ENCODE measurements at places on chromosomes 5 and 9.

DNA sequence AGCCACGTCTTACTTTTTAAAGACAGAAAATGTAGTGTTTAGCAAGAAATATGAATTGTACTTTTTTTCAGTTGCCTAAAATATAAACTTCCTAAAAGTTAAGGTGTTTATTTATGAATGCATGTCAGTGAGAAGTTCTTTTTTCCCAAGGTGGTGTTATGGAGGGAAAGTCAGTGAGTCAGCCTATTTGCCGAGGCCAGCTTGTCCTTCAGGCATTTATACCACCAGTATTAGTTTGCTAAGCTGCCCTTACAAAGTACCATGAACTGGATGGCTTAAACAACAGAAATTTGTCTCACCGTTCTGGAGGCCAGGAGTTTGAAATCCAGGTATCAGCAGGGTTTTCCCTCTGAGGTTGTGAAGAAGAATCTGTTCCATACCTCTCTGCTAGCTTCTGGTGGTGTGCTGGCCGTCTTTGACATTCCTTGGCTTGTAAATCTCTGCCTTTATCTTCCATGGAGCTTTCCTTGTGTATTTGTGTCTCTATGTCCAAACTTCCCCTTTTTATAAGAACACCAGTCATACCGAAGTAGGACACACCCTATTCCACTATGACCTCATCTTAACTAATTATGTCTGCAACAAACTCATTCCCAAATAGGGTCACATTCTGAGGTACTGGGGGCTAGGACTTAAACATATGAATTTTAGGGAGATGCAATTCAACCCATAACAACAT lies 38.4 kb downstream of the PRKACG start:
- DNase-seq = no peak

GRCh38 chr9:134210908-134211810 lies 46.8 kb upstream of the RNU6ATAC start:
- DNase-seq = no peak

- DNase-seq = no peak
These were observed 49.2 kb upstream of the PPP1R2B start for GRCh38 chr5:156800929-156801328.

DNA sequence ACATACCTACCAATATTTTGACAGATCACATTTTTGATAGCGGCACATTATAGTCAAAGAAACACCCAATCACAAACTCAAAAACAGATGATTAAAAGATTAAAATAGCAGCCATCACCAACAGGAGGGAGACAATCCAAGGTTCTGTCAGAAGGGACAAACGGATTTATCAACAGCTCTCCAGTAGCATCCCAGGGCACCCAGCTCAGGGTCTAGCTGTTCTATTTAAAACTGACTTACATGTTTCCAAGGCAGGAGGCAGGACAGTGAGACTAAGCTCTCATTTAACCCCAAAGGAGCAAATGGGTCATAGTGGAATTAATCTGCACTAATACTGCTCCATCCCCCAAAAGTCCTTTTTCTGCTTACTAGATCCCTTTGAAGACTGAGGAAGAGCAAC lies 3.2 kb downstream of the AGTPBP1 start:
- no peak for DNase-seq

- DNase-seq = no peak
These were observed 14.4 kb upstream of the CEP78 start for GRCh38 chr9:78221425-78221824.

DNA sequence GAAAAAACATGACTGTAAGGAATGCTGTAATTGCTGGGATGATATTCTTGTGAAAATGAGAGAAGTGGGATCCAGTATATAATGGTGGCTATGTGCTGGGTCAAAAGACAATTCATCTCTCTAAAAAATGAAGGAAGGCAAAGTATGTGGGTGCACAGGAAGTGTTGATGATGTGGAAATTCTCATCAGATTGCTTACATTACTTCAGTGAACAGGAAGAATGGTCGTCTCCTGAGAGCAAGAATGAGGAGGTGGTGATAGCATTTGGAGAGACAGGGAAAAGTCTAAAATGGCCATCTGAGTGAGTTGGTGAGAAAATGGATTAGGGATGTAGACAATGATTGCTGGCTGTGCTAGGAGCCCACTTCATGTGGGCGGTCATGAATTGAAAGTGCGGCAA lies 253.5 kb upstream of the NREP start:
- no peak for DNase-seq

- DNase-seq = no peak
These were observed 80.8 kb downstream of the LMNB1 start for GRCh38 chr5:126857472-126858410.

GRCh38 chr5:126044111-126044668 lies 379.0 kb upstream of the GRAMD2B start:
- no peak for DNase-seq

DNA sequence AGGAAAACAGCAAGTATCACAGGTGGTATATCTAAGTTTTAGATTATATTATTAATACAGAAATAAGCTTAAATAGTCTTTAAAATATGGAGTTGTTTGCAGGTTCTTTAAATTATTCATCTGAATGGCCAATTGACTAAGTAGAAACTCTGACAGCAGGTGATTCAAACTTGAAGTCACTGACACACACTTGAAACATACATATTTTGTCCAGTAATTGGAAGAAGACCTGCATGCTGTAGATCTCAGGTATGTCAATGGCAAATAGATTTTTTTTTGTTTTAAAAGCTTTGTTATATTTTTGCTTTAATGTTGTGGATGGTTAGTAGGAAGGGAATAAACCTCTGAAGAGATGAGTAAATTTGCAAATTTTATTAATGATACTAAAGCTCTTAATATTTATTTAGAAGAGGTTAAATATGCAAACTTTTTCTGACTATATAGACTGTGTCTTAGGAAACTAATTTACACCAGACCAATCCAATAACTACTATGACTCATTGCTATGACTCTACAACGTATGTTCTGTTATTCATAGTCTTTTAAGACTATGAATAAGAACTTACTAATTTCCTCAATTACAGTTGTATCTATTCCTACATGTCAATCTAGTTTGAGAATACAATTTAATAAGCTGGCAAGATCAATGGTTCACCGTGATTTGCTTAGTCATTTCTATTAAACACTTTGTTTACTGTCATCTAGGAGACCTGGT lies 53.9 kb upstream of the RORB start:
- DNase-seq = no peak

GRCh38 chr5:107247427-107247826 lies 423.3 kb downstream of the EFNA5 start:
- DNase-seq = no peak

GRCh38 chr9:91053824-91054223 lies 252.2 kb downstream of the SYK start:
- DNase-seq = no peak

DNA sequence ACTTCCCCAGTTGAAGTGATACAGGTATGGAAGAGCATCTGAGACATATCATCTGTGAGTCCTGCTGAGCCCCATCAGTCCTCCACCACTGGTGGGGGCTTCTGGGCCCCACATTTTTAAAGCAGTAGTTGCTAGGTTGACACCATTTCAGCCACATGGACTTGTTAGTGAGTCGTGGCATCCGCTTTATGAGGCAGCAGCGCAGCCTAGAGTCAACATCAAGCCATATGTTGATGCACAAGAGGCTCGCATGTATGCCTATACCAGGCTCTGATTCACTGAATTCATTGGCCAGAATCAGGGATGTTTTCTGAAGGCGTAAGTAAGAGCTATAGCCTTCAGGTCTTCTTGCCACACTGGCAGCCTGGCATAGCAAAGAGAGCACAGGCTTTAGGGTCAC lies 26.8 kb downstream of the ZNF346 start:
- DNase-seq = no peak

DNA sequence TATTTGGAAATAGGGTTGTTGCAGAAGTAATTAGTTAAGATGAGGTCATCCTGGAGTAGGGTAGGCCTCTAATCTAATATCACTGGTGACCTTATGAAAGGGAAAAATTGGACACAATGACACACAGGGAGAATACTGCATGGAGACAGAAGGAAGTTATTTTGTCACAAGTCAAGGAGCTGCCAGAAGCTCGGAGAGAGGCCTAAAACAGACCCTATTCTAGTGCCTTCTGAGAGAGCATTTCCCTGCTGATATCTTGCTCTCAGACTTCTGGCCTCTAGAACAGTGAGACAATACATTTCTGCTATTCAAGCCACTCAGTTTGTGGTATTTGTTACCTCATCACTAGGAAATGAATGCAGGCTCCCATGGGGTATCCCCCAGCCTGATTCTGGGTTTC lies 332.9 kb downstream of the CSNK1G3 start:
- DNase-seq = no peak

DNA sequence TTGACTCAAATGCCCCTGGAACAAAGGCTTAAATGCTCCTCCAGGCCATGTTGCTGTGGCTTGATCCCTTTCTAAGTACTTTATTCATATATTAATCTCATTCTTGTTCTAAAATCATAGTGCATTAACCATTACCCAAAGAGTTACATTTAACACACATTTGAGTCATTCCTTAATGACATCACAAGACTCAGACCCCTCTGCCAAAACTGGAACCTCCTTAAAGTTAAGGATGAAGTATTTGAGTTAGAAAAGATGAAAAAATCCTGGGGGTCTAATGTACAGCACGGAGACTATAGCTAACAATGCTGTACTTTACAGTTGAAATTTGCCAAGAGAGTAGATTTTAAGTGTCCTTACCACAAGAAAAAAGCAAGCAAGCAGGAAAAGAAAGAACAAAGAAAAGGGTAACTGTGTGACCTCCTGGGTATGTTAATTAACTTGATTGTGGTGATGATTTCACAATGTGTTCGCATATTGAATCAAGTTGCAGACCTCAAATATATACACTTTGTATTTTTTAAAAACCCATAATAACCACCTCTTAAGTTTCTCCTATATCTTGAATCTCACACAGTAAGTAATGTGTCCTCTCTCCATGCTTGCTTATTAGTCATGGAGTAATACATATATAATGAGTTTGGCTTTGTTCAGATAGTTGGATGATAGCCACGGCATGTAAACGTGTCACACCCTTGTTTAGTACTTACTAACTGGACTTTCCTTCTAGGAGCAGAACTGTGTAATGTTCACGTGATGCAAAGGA lies 376.9 kb downstream of the SEMA5A start:
- no peak for DNase-seq

DNA sequence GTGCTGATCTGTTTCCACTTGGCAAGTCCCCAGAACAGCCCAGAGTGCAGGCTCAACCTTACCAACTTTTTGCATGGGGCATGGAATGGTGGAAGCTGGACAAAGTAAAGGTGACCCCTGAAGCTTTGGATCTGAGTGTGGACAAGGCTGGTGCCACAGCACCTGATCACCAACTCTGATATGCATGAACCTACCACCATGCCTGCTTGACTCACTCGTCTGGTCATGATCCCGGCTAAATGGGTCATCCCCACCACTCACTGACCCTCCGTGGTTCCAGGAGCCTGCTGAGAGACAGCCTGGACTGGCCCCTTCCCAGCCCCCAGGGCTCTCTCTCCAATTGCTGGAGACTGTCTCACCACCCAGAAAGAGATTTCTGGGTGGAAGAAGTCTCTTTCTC lies 14.4 kb upstream of the SLC22A4 start:
- DNase-seq = no peak

GRCh38 chr9:77475641-77476473 lies 172.3 kb downstream of the GNA14 start:
- peak; percentile 45 for DNase-seq

- DNase-seq = no peak
These were observed 92.9 kb upstream of the IER5L start for GRCh38 chr9:129270903-129271431.

DNA sequence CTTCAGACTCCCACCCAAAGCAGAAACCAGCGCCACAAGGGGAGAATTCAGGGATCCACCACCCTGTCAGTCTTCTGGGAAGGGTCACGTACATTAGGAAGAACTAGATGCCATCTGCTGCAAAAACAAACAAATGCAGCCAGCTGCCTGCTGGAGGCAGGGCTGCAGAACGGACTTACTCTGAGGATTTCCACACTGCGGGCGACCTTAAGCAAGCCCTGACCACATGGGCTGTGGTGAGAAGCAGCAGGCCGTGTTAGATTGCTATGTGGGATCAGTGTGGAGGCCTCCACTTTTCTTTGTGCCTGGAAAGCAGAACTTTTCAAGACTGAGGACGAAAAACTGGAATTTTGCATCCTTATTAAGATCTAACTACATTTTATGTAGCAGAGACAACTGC lies 13.4 kb upstream of the LTC4S start:
- DNase-seq = no peak

- DNase-seq = no peak
These were observed 158.7 kb downstream of the NMUR2 start for GRCh38 chr5:152246401-152246800.

DNA sequence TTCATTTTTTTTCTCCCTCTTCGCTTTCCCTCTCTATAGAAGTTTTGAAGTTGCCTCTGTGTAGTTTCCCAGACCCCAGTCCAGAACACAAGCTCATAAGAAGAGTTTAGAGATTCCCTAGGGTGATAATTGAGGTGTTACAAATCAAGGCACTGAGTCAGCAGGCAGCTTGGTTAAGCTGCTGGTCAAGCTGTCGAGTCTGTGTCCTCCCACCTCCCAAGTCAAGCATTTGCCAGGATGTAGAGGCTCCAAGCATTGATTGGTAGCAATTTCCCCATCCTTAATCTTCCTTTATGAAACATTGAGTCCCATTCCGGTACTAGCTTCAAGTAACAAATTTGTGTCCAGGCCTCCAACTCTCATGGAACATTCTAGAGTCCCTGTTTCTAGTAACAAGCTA lies 47.5 kb upstream of the SLC1A1 start:
- no peak for DNase-seq

DNA sequence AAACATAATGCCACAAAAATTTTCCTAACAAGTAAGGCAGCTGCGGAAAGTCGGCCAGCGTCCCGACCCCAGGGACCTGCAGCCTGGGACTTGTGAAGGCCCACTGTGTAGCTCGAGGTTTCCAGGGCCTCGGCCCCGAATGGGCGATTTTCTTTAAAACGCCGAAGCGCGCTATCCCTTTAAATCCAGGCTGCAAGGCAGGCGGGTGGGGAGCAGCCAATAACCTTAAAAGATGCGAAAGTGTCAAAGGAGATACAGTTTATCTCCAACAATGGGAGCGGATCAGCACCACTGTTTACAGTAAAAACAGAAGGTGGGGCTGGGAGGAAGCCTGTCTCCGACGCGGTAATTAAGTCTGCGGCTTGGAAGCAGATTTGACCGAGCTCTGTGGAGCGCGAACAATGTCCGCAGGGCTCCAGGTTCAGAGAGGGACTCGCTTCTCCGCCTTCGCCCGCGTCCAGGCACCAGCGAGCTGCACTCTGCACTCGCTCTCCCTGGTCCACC lies 1.7 kb upstream of the ZSWIM6 start:
- no peak for DNase-seq

DNA sequence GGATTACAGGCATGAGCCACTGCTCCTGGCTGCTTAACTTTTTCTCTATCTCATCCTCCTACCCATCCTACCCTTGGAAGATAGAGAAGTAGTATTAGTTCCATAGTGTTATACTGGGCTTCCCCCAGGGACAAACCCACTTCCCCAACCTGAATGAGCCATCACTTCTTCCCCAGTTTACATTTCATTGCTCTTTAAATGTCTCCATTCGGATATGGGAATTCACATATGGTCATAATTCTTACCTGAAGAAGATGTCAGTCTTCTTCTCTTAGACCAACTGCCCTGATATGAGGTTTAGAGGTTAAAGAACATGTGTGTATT lies 1.9 kb downstream of the CD274 start:
- no peak for DNase-seq

Measured in activated naive CD4-positive, alpha-beta T cell treated with anti-CD3 and anti-CD28 coated beads, Interleukin-2, amount 50 U/mL, for 16 hours (primary cell).